ENCODE measurements at places on chromosomes 13 and 19.

DNA sequence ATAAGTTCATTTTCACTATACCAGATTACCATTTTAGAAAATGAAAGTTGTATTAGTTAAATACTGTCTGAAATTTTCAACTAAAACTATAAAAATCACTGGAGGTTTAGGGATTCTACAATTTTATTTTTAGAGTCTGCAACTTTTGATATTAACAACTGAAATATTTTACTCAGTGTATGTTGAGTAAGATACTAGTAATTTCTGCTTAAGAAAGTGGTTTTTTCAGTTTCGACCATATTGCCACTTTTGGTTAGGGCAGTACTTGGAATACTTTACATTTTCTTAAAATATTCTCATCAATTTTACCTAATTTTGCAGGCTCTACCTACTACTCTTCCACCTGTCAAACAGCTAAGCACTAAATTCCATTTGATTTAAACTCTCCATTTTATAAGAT is 59.6 kb downstream of the KCNRG start:
- DNase-seq: no peak

DNA sequence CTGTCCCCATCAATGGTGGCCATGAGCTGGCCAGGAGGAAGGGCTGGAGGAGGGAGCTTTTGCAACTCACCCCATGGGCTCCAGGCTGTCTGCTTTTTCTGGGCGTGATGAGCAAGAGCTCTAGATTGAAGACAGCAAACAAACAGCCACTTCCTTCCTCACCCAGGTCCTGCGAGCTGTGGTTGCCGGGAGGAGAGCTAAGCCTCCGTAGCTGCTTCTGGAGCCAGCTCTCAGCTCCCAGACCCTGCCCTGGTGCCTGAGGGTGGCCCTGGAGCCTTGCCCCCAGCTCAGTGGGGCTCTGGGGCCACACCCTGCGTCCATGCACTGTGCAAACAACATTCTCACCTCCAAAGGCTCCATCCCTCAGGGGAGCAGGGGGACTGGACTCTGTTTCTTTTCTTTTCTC is 6.2 kb downstream of the MYO1F start:
- no peak for DNase-seq

DNA sequence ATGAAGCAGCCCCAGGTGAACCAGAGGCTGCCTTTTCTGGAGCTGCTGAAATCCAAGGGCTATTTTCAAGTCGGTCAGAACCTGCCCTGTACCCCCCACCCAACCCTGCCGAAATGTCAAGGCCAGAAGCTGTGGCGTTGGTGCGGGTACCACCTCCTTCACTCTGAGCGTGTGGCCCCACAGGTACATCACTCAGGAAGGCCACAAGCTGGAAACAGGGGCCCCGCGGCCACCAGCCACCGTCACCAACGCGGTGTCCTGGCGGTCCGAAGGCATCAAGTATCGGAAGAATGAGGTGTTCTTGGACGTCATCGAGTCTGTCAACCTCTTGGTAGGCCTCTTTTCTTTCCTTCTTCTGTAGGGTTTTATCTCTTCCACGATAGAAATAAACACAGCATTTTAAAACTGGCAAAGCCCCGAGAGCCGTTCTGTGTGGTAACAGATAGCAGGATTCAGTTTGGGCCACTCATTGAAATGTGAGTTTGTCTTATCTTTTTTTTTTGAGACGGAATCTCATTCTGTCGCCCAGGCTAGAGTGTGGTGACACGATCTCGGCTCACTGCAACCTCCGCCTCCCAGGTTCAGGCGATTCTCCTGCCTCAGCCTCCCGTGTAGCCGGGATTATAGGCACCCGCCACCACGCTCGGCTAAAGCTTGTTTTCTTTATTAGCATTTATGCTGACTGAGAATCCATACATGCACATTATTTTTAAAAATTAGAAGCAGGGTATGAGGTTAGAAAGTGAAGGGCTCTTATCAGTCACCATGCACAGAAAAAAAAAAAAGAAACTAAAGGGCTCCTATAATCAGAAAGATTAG is 11.3 kb downstream of the AP1M1 start:
- no peak for DNase-seq

DNA sequence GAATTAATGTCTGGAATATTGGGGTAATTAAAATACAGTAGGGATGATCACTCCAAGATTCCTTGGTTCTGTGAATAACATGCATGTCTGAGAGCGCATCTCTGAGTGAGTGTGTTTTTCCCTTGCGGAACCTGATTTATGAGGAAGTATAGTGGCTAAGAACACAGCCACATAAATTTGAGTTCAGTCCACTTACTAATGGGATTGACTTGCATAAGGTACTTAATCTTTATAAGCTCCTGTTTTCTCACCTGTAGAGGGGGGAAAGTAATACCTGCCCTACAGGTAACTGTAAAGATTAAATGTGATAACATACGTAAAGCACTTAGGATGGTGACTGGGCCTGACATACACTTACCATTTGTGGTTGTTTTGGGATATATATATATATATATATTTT is 60.8 kb downstream of the KLF5 start:
- DNase-seq: no peak

DNA sequence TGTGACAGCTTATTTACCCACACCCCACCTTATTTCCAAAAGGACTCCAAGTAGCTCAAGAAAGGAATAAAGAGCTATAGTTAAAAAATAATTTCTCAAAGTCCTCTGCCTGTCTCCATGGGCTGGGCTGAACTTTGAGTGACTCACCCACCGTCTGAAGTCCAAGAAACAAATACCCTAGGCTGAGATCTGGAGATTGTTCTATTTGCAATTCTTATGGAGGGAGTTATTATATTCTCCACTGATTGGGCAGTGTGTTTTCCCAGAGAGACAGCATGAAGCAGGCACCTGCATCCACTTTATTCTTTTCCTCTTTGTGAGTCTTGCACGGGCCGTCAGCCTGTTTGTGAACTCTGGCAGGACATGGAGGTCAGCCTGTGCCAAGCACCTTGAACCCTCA is 63.2 kb downstream of the SHISA2 start:
- DNase-seq: no peak
